ENCODE measurements at places on chromosomes 7 and 10. TPM values are rescaled to one million over a fixed set of nuclear protein-coding genes. Genes with fewer than 3 reads are reported as not detected.

Gene LAMB4
- 1.1 TPM for total RNA-seq

- ATAC-seq, result peak; percentile 86
Observed at GRCh38 chr10:121886997-121887622, 40.7 kb downstream of the ATE1 start.

GRCh38 chr7:112414855-112415490 is 35.3 kb upstream of the IFRD1 start:
- ATAC-seq, result peak; percentile 53

GRCh38 chr10:130631142-130632096 is 495.2 kb downstream of the GLRX3 start:
- no peak for ATAC-seq

- no peak for ATAC-seq
Observed at GRCh38 chr7:139867847-139868246, 38.8 kb downstream of the TBXAS1 start.

Gene C7orf33
- not detected for total RNA-seq

GRCh38 chr7:22725585-22725984 is 1.4 kb upstream of the IL6 start:
- ATAC-seq, result no peak

Gene CCL24
- total RNA-seq, result 0.56 TPM

Gene UNC5B
- total RNA-seq, result 37.0 TPM

GRCh38 chr7:30175636-30176147 is 40.9 kb downstream of the MTURN start:
- no peak for ATAC-seq

- ATAC-seq, result peak; percentile 84
Observed at GRCh38 chr10:30637881-30638467, 8.4 kb upstream of the LYZL2 start.

Gene ZNF800
- 17.6 TPM for total RNA-seq

Gene HHEX
- 1.1 TPM for total RNA-seq

Gene PLPP4
- total RNA-seq, result not detected

- no peak for ATAC-seq
Observed at GRCh38 chr10:119782981-119783664, 57.3 kb downstream of the INPP5F start.

GRCh38 chr10:84715911-84716310 is 387.5 kb downstream of the CCSER2 start:
- ATAC-seq, result peak; percentile 61

- no peak for ATAC-seq
Observed at GRCh38 chr10:29205787-29206186, 83.1 kb upstream of the LYZL1 start.

DNA sequence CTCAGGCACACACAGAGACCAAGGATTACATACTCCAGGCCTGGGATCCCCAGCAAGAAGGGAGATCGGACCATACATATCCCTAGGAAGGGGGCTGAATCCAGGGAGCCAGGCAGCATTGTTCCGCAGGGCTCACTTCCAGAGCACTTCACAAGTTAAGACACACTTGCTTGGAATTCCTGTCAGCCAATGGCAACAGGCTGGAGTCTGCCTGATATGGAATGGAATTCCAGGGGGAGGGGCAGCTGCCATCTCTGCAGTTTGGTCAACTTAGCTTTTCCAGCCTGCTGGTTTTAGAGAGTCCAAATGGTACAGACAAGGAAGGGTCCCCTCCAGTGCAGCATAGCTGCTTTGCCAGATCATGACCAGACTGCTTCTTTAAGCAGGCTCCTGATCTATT is 290.0 kb upstream of the GLI3 start:
- ATAC-seq, result no peak

GRCh38 chr10:96973809-96974747 is 142.0 kb downstream of the LCOR start:
- ATAC-seq, result no peak

DNA sequence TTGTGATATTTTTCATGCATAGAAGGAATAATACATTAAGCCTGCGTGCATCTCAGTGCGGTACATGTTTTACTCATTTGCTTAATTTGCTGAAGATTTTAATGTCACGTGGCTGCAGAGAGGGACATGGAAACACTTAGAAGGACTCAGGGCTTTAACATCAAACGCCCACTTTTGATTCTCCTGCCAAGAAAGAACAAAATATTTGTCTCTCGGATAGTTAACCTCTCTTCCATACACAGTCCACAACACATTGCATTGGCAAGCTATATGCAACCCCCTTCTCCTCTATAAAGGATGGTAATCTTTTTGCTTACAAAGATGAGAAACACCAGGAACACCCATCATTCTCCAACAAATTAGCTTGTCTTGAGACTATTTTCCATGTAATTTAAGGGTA is 148.0 kb upstream of the NRP1 start:
- ATAC-seq, result no peak

DNA sequence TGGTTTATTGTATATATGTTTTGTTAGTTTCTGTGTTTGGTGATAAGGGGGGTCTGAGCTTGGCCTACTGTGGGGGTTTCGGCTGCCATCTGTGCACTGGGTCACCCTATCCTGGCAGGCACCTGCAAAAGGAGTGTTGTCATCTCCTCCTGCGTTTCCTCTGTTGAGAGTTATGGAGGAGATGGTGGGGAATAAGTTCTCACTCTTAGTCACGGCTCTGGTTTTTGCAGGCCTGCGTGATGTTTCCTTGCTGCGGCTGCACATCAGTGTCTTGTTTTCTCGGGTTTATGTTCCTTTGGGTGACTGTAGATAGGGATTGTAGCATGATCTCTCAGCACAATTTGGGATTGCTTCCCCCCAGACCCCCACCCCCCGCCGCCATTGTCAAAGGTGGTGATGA is 36.8 kb downstream of the CCM2 start:
- no peak for ATAC-seq

- ATAC-seq, result no peak
Observed at GRCh38 chr10:117997673-117998072, 49.1 kb downstream of the RAB11FIP2 start.

DNA sequence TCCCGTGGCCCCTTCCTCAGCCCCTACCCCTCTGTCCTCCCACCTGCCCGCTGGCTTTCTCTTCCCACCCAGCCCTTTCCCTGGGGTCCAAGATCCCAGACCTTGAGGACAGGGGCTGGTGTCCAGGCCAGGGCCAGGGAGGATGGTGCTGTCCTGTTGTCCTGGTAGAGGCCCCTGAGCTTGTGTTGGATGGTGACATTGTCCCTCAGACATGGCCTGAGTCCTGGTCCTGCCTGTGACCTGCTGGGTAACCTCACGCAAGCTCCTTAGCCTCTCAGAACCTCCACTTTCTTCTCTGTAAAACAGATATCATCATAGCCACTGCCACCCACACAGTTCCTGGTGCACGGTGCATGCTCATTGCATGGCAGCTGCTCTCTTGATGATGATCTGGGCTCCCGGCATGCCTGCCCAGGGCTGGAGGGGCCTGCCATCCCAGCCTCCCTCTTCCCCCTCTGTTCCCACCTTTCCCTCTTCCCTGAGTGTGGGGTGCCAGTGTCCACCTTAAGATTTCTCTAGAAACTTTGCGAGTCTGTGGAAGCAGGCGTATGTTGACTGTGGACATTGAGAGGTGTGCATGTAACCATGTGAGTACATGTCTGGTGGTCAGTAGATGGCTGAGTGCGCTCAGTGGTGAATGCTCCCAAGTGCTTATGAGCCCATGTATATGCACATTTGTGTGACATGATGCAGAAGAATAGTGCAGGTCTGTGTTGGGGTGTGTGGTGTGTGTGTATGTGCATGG is 60.4 kb downstream of the NEURL1 start:
- no peak for ATAC-seq

Gene CLDN3
- 0.64 TPM for total RNA-seq

DNA sequence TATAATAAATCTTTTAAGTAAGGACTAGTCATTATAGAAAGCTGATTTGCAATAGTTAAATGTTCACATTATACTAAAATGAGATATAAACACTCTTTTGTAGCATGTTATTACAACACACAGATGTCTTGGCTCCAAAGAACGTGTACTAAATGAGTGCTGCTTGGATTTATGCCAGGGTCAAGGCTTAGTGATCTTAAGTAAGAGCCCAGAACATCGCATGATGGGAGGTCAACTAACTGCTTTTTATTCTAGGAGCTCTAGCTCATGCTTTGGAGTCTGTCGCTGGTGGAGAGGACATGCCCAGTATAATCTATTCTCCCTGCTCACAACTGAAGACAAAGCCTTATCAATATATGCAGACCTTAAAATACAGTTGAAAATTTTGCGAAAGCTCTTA is 315.1 kb downstream of the BBS9 start:
- no peak for ATAC-seq

DNA sequence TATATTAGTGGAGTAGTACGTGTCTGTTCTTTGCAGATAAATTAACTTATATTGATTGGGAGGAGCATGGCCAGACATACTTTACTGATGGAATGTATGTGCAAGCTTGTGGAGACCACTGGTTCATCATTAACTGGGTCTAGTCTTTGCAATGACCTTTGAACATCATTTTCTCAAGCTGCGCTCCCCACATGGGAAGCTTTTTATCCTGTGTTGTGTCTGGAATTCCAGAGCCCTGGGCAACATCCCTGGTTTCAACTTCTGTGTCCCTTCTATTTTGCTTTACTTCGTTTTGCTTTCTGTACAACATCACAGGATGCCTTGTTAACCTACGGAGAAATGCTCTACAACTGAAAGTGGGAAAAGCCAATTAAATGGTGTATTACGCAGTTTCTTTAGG is 38.3 kb downstream of the MACROH2A2 start:
- ATAC-seq, result no peak

- no peak for ATAC-seq
Observed at GRCh38 chr10:63221950-63222349, 88.8 kb downstream of the NRBF2 start.

- no peak for ATAC-seq
Observed at GRCh38 chr7:26500749-26501352, 209.2 kb downstream of the SNX10 start.

DNA sequence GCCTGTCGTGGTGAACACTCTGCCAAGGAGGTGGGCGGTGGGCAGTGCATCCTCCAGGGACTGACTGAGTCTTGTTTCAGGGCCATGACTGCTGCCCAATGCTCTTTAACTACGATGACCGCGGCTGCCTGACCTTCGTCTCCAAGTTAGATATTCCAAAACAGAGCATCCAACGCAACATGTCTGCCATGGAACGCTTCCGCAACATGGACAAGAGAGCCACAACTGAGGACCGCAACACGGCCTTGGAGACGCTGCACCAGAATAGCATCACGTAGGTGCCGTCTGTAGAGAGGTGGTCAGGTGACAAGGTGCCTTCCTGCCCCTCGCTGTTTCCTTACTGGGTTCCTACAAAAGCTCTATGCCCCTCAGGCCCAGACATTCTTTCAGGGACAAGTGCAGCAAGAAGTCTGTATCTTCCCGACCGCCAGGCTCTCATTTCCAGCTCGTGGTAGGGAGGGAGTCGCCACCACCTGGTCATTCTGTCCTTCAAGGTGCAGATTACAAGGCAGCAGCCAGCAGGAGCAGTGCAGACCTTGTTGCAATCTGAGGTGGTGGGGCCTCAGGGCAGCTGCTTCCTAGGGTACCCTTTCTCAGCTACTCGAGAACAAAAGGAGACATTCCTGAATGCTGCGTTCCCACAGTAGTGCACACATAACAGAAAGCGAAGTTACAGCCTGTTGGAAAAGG is 14.9 kb upstream of the ARPC1B start:
- ATAC-seq, result no peak

DNA sequence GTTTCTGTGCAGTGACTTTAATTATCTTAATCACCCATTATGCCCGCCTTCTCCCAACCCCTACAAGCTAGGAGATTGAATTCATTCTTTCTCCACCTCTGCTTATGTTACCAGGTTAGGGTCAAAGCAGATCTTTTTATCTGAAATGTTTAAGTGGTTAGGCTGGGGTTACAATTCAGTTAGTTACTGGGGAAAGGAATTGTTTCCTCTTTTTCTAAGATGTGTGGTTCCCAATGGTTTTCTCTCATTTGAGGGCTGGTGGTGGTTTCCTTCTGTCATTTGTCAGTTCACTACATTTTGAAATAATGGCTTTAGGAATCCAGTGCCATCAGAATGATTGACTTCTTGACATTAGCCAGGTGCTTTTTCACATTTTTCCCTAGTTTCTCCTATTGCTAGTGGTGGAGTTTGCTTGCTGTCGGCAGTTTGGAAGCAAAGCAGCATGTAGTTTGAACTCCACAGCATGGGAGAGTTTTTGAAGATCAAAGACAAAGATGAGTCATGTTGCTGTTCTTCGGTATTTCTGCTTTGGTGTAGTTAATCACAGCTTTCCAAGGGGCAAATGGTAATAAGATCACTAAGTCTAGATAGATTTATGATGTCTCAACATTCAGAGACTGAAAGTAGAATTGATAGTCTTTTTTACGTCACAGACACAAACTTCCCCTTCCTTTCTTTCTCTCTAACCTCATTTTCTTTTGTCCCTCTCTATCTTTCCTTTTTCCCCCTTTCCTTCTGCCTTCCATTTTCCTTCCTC is 168.2 kb downstream of the SND1 start:
- no peak for ATAC-seq

- no peak for ATAC-seq
Observed at GRCh38 chr7:101410743-101411507, 48.2 kb downstream of the COL26A1 start.
